ENCODE measurements at places on chromosomes 5 and 9.

GRCh38 chr9:16484744-16485143 is 385.7 kb downstream of the BNC2 start:
- no peak for DNase-seq

DNA sequence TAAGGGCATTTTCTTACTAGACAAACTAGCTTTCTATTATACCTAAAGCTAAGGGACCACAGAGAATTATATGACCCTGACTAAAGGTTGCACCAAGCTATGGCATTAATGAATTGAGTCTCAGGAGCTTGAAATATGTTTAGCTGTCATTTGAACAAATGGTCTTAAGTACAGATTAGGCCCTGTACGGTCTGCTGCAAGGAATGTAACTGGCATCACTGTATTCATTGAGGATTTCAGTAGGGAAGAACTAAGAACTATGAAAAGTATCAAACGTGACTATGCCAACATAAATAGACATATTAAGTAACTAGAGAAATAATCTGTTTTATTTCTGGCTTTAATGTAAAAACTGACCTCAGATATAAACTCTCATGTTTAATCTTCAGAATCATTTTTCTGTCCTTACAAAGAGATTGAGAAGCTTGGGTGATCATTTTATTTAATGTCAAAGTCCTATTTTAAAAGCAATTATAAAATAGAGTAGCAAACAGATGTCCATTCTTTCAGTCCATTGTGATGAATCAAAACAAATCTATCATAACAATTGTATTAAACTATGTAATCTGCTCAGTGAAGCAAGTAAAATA is 845.9 kb downstream of the MAT2B start:
- DNase-seq: no peak

DNA sequence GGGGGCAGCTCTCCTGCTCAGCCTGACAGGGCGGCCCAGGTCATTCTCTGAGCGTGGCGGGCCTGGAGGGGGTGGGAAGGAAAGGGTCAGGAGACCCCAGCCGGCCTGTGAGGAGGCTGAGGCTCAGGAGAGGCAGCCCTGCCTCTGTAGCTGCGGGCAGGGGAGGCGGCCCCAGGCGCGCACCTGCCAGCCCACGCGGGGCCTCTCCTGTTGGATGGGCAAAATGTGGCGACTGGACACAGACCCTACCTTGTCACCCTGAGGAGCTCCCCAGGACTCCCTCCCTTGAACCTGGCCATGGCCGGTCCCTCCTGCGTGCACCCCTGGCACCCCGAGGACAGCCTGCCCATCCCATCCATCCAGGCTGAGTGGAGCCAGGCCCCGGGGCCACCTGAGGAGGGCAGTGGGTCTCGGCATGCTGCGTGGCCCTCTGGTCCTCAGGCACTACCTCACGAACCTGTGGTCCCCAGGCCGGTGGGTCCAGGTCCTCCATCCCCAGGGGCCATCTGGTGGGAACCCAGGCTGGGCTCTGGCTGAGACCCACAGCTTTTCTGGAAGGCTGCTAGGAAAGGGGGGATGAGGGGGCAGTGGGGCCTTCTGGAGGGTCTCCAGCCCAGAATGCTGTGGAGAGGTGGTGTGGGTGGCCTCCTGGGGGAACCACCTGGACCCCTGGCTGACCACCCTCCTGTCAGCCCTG is 15.1 kb upstream of the NRARP start:
- peak; percentile 71 for DNase-seq

- peak; percentile 68 for DNase-seq
These were observed 83.2 kb upstream of the SMIM15 start for GRCh38 chr5:61245486-61245885.

DNA sequence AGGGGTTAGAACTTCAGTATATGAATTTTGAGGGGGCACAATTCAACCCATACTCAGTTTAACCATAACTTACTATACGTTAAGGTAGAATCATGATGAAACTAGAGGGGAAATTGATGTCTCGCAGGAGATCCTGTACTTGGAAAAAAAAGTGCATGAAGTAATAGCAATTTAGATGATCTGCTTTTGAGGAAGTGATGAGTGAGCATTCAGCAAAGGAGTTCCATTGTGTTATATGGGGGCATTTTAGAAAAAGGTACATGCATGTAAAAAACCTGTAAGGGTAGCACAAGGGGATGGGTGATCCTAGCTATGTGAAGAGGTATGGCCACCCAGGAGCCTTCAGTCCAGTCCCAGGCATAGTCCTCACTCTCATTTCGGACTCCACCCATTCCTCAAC is 14.8 kb upstream of the TMC1 start:
- DNase-seq: no peak

DNA sequence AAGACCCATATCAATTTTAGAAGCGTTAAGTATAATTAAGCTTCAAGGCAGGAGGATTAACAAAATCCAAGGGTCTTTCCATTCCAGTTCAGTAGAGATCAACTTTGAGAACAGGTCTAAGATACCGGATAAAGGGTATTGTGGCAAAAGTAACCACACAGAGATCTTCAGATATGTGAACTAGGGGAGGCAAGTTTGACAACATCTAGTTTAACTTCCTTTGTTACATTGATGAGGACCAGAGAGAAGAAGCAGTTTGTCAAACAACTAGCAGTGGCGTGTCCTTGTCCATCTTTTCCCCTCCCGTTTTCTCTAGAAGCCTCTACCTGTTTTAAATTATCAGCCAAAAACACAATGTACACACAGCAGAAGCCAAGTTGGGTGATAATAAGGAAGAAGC is 8.6 kb downstream of the SLC36A2 start:
- DNase-seq: no peak

DNA sequence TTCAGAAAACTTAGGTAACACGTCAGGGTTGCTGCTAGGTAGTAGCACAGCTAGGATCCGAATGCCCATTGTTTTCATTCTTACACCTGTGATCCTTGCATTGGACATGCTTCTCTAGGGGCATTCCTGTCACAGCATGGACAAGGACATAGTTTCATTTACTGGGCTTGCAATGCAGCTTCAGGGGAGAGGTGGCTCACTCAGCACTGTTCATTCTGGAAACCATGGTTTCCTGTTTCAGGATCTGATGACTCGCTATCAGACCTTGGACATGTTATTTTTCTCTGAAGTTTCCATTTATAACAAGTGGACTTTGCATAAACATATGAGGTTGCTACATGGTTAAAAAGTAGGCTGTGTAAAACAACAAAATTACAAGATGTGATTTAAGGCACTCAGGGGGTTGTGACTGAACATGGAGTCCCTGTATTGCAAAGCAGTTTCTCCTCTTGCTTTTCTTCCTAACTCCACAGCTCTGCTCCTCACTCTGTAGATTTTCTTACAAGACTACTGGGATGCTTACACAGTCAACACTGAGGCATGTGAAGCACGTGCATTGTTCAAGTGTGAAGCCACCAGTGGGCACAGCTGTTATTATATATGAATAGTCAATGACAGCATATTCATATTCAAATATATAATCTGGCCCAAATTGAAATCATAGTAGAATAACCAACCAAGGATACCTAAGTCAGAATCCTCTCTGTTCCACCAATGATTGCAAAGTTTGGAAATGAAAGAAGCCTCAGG is 66.1 kb upstream of the STK32A start:
- DNase-seq: no peak

GRCh38 chr9:130972957-130973685 is 34.1 kb upstream of the FIBCD1 start:
- DNase-seq: peak; percentile 63

- peak; percentile 11 for DNase-seq
These were observed 164.7 kb downstream of the ADAMTSL1 start for GRCh38 chr9:18638371-18639249.

GRCh38 chr9:123421801-123422455 is 65.9 kb downstream of the CRB2 start:
- DNase-seq: no peak

DNA sequence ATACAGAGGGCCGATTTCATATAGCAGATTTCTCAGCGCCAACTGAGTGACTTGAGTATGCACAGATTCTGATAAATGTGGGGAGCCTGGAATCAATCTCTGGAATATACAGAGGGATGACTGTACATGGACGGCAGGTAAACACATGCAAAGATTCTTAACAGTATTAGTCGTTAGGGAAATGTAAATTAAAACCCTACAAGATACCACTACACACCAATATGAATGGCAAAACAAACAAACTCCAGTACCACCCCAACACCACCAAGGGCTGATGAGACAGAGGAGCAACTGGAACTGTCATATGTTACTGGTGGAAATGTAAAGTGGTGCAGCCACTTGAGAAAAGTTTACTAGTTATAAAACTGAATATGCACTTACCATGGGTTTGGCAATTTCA is 8.3 kb upstream of the FER start:
- no peak for DNase-seq

DNA sequence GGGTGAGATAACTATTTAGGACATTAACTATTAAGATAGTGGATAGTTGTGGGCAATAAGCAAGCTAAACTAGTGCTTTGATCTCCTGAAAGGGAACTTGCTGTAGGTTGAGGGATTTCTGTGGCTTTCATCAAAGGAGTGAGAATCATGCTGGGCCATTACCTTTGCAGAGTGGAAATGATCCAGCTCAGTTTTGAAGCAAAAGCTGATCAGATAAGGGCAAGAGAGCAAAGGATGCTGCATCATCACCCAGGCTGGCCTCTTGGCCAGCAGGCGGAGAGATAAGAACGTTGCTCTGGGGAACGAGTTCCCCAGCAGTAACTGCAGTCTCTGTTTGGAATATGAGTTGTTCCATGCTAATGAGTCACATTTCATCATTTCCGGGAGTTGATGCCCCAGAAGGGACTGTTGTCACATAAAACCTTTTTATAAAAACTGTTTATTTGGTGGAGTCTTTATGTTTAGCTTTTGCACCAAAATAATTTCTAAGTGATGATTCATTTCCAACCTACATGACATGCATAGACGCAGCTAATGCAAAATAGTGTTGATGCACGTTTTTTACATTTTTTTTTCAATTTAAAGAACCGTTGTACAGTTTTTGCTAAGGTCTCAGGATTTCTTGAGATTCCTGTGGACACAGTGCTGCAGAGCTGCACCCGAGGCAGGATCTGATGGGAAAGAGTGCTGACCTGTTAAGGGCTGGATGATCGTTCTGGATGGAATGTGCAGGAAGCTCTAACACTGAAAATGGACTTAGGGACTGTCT is 99.3 kb downstream of the ACTBL2 start:
- peak; percentile 79 for DNase-seq

DNA sequence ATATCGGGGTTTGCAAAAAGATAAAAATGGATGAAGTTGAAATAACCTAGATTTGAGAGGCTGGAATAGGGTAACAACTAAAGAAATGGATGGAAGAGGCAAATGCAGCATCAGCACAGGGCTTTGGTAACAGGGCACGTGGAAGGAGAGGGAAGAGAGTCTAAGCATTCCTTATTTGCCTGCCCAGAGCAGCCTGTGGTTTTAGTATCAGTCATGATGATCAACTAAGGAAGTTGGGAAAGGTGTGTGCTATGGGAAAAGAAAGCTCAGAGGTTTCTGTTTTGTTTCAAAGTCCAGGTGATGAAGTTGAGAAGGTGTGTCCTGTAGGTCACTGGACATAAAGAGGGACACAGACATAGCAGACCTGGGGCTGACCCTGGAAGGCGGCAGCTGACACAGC is 28.8 kb downstream of the GAS1 start:
- DNase-seq: no peak

DNA sequence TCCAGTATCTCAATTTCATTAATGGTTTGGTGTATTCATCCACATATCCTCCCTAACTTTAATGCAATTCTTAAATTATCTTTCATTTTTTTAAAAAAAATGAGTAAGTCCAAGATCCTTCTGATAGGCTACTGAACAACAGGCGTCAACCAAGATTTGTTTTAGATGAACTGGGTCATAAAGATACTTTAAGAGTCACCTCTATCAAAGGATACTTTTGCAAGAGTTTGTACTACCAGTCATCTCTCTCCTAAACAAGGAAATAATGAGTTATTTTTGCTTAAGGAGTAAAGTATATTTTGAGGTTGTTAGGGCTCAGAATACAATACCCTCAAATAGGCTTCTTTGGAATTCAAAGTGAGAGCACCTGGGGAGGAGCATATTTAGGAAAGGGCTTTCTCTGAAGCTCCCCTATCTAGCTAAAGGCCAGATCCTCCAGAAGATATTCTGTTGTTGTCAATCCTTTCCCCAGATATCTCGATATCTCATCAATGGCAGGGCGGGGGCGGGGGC is 25.8 kb downstream of the HAVCR1 start:
- DNase-seq: no peak

DNA sequence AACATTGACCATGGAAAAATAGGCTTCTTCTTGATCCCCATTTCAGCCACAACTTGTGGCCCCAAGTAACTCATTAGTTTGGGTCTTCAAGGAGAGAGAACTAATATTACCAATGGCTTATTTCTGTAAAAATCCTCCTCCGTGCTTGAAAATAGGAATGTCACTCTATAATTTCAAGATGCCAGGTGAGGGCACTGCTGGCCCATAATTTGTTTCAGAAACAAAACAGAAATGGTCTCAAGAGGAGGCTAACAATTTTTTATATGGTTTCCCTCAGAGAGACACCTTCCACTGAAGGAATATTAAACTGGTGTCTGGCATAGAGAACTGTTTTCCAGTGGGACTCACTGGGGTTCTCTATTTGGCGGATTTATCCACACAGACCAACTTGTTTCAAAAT is 437.0 kb upstream of the TRPC7 start:
- no peak for DNase-seq

DNA sequence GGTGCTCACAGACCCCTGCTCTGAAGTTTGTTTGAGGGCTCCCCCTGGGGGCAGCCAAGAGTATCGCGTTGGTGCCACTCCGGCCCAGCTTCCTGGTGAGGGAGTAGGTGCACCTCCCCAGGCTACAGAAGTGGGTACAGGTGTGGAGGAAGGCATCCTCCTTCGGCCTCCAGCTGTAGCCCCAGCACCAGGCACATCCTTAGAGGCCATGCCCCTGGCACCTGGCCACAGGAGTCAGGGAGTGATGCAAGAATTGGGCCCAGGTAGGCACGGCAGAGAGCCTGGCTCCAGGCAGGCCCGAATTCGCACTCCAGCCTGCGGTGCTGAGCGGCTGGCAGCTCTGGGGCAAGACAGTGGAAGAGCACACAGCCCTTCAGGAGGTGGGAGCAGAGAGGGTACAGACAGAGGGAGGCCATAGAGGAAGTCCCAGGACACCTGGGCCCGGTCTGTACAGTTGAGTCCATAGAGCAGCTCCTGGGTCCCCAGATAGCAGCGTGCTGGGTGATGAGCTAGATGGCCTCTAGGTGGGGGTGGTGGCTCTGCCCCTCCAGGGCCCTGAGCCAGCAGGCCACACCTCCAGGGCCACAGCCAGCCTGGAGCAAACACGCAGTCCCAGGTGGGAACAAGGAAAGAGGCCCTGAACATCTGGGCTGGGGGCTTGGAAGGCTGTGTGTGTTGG is 2.4 kb downstream of the SAPCD2 start:
- DNase-seq: peak; percentile 99

DNA sequence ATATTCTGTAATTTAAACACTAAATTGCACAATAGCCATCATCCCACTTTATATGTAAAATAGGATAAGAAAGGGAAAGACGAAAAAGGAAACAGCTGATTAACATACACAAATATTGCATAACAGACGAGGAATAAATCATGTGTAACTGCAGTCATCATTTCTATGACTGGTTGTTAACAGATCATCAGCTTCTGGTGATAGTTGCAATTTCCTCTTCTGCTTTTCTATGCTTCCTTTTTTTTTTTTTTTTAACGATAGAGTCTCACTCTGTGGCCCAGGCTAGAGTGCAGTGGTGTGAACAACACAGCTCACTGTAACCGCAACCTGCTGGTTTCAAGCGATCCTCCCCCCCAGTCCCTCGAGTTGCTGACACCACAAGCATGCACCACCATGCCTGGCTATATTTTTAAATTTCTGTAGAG is 22.5 kb upstream of the JAKMIP2 start:
- no peak for DNase-seq

- no peak for DNase-seq
These were observed at the start of gene OR13C3 for GRCh38 chr9:104536756-104537155. TSS of gene OR13C3 (minus strand) at chr9:104536856. CDS start at chr9:104536723, 133 bp downstream.

- DNase-seq: no peak
These were observed 221.2 kb downstream of the SLC12A2 start for GRCh38 chr5:128304791-128305190.
